ENCODE measurements at places on chromosomes 11 and 22.
A peak's percentile ranks its signal among the peaks of the same experiment; 100 is the strongest.

- DNase-seq = peak; percentile 65
Observed at GRCh38 chr11:304915-305843, 2.4 kb upstream of the IFITM2 start.

GRCh38 chr11:47317064-47317828 lies 35.3 kb downstream of the MYBPC3 start:
- DNase-seq = no peak

DNA sequence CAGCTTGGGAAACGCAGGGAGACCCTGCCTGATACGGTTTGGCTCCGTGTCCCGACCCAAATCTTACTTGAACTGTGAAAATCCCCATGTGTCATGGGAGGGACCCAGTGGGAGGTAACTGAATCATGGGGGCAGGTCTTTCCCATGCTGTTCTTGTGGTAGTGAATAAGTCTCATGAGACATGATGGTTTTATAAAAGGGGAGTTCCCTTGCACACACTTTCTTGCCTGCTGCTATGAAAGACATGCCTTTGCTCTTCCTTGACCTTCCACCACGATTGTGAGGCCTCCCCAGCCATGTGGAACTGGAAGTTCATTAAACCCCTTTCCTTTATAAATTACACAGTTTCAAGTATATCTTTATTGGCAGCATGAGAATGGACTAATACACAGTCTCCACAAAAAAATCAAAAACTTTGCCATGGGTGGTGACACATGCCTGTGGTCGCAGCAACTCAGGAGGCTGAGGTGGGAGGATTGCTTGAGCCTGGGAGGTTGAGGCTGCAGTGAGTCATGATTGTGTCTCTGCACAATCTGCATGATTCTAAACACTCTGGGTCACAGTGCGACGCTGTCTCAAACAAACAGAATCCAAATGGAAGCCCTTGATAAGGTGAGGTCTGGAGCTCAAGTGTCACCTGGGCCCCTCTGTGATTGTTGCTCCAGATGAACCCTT lies 34.9 kb downstream of the SYN3 start:
- DNase-seq = no peak

GRCh38 chr11:8213376-8213775 lies 44.6 kb upstream of the RIC3 start:
- no peak for DNase-seq

GRCh38 chr11:1168721-1169161 lies 11.0 kb downstream of the MUC5AC start:
- DNase-seq = no peak

- DNase-seq = peak; percentile 15
Observed at GRCh38 chr11:2173150-2173693, 1.6 kb upstream of the TH start.

DNA sequence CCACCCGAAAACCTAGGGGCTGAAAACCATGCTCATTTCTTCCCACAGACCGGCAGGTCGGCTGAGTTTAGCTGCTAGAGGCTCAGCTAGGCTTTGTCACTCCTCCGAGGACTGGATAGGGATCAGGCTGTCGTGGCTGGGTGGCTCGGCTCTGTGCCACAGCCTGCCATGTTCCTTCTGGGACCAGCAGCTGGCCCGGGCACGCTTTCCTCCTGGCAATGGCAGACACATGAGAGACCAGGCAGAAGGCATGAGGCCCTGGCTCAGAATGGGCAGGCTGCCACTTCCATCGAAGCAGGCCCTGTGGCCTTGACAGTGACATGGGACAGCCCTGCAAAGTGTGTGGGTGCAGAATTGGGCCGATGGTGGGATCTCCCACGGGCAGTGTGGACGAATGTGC lies 20.9 kb downstream of the PARVG start:
- DNase-seq = no peak

- no peak for DNase-seq
Observed at GRCh38 chr22:23124611-23125511, 16.9 kb downstream of the RSPH14 start.

GRCh38 chr22:45096256-45096907 lies 67.3 kb upstream of the NUP50 start:
- DNase-seq = peak; percentile 67

GRCh38 chr11:2277933-2278523 lies 7.6 kb upstream of the ASCL2 start:
- no peak for DNase-seq

DNA sequence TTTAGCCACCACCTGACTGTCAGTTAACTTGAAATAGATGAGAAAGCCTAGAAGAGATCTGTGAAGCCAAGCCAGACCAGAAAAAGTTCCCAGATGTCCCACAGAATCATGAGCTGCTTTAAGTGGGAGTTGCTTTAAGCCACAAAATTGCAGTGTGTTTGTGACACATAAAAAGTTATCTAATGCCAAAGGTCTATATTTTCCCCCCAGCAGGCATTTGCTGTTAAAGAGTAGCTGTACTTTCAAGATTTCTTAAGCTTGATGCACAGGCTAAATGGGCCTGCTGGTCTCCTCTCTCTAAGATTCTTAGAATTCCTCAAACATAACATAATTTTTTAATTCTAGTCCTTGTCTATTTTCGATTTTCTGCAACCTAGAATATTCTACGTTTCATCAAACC lies 825.7 kb downstream of the FAM181B start:
- DNase-seq = no peak

DNA sequence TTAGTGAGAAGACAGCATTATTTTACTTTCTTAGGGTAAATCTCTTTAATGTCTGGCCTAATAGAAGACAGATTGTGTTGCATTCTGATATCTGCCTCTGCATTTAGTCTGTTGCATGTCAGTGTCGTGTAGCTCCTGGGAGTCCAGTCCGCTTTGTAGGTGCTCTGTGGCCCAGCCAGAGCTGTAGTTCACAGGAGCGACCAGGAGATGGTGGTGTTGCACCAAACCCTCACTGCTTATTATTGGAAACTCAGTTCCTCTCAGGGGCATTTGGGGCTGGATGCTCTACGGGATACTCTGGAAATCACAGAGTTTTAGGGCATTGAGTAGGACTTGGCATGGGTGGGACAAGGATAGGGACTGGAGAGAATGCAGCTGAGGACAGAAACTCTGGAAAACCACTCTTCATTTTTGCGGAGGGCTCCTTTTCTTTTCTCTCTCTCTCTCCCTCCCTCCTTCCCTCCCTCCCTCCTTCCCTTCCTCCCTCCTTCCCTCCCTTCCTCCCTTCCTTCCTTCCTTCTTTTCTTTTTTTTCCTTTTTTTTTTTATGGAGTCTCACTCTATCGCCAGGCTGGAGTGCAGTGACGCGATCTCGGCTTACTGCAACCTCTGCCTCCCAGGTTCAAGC lies 21.7 kb downstream of the MIAT start:
- peak; percentile 82 for DNase-seq

DNA sequence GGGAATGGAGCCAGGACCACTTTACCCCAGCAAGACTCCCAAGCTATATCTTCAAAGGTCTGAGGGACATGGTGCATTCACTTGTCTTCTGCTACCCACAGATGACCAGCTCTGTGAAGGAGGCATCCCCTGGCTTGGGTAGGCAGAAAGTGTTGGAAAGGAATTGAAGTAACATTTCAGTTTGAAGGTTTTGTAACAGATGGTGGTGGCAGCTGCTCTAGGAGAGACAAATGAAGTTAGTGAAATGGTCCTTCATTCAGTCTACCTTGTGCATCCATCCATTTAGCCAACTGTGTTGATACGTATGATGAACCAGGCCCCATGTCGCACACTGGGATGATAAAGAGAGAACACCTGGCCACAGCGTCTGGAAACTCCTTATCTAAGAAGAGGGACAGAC lies 140.5 kb downstream of the COMMD9 start:
- DNase-seq = no peak

DNA sequence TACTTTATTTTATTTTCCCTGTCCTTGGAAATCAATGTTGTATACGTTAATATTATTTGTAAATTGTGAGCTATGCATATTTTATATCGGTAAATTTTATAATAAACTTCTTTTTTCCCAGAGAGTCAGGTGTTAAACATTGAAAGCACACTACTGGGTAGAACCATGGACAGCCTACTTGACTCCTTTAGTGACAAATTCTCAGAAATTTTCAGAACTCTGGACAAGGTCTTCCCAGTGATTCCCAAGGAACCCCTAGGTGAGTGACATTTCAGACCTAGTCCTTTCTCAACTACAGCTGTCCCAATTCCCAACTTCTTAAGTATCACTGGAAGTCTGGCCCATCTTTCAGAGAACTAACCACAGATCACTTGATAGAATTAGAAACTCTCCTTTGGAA lies 107.2 kb downstream of the RCN1 start:
- DNase-seq = no peak

- peak; percentile 59 for DNase-seq
Observed at GRCh38 chr11:62664405-62665074, 470 bp downstream of the C11orf98 start.

DNA sequence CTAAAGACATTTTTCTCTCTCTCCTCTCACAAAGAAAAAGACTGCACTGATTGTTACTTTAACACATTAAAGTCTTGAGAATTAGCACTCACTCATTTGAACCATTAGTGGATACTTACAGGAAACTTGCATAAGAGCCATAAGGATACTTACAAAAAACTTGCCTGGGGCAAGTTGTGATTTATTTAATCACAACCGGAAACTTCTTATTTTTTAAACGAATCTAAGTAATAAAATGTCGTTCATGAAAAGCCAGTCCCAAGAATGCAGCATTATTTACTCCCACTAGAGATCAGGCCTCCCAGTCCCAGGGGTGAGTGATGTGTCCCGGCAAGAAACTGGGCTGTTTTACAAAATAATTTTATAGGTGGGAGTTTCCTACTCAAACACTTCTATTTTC lies 59.3 kb upstream of the TTC12 start:
- no peak for DNase-seq

DNA sequence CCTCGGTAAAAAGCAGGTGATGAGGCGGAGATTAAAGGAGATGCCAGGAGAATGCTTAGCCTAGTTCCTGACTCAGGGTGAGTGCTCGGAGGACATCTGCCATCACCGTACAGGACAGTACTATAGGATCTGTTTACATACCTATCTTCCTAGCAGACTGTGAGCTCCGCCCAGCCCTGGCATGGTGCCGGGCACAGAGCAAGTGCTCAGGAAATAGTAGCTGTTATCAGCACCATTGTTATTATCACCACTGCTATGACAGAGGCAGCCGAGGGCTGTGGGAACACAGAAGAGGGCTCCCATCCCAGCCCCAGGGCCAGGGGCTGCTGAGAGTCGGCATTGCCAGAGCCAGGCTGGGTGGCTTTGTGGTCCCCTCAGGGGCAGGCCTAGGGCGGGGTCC lies 642 bp upstream of the SEPTIN3 start:
- no peak for DNase-seq

- no peak for DNase-seq
Observed at GRCh38 chr22:44378380-44378779, 65.6 kb upstream of the SHISAL1 start.

DNA sequence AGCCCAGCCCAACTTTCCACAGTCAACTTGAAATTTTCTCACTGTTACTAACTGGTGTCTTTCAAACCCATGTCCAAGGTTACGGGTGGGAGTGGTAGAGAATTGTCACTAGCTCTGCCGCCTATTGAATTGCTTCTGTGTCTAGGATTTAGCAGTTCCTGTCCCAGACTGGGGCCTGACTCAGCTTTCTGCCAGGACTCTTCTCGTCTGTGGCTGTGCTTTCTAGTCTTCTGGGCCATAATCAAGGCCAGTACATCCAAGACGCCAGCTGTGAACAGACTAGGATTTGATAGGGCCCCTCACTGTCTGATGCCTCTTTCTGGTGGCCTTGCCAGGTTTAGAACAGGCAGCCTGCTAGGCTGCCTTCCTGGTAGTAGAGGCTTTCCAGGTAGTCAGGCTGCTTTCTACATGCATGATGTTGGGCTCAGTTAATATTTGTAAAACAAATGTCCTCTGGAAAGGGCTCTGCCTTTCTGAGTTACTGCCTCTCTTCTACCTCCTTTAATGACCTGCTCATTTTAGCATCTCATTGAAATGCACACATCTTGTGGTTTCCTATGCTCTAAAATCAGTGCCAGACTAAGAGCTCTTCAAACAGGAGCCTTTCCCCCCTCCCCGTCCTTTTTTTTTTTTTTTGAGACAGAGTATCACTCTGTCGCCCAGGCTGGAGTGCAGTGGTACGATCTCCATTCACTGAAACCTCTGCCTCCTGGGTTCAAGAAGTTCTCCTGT lies 13.1 kb upstream of the HIKESHI start:
- peak; percentile 80 for DNase-seq

GRCh38 chr11:30619767-30620166 lies 33.6 kb upstream of the MPPED2 start:
- no peak for DNase-seq

DNA sequence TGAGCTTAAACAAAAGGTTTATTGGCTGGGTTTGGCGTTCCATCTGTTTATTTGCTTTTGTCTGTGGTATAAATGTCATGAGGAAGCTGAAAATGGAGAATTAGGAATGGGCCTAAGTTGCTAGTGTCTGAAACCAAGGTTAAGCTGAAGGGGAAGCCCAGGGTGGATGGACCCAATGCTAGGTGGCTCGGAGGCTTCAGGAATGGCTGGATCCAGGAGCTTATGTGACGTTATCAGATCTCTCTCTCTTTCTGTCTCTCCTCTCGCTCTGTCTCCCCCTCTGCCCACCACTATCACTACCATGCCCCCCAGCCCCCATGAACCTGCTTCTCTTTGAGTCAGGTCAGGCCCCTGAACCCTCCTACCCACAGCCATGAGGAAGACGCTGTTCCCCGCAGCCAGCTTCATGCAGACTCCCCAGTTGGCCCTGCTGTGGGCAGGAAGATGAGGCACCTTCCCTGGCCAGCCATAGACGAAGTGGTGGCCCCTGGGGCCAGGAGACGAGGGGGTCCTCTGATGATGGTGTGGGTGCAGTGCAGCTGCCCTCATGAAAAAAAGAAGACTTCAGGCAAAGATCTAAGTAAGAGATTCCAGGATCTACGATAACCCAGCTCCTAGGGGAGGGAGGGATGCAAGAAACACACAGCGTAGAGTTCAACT lies 101.5 kb downstream of the BRD1 start:
- DNase-seq = no peak

DNA sequence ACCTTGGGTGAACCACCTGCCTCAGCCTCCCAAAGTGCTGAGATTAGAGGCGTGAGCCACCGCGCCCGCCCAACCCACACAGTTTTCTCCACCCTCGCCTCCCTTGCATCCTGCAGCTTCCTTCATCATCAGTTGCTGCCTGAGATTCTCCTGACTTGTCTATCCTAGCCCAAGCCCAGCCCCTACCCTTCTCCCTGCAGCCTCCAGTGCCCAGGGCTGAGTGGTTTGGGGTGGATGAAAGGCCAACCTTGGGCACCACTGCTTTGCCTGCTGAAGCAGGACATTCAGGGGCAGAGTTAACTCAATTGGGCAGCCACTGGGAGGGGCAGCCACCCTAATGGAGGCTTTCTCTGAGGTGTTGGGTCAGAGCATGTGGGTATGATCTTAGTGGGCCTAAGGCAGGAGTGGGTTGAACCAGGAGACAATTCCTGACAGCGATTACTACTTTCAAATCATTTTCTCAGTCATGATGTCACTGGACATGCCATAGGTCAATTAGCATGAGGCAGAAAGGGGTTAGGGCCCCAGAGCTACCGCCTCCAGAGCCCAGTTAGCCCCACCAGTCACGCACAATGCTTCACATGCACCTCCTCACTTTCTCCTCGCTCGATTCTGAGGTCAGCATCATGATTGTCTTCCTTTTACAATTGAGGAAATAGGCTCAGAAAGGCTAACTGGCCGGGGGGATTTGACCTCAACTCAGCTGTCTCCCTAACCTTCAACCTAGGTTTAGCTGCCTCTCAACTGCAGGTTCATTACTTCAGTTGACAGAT lies 1.0 kb upstream of the FKBP2 start:
- DNase-seq = peak; percentile 21
